Stimulated activated CD8-positive, alpha-beta memory T cell treated with anti-CD3 and anti-CD28 coated beads, Interleukin-4, amount 100 ng/mL, for 24 hours (primary cell): ENCODE measurements at places on chromosomes 5 and 9.

DNA sequence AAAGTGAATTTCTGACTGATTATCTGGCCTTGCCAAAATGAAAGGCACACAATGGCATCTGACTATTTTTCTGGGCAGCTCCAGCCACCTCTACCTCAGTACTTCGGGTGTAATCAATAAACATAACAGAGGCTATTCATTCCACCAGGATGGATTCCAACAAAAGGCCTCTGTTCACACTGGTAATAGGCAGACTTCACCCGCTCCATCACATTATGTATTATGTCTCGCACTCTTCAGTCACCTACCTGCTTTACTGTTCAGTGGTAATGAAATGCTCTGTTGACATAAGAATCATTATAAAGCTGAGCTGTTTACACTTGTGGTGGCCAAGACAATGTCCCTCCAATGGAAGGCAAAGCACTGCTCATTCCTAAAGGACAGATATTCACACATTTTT lies 1333.7 kb upstream of the WWC1 start:
- no peak for DNase-seq

- no peak for DNase-seq
These were observed 35.1 kb upstream of the NDFIP1 start for GRCh38 chr5:142073362-142073988.

DNA sequence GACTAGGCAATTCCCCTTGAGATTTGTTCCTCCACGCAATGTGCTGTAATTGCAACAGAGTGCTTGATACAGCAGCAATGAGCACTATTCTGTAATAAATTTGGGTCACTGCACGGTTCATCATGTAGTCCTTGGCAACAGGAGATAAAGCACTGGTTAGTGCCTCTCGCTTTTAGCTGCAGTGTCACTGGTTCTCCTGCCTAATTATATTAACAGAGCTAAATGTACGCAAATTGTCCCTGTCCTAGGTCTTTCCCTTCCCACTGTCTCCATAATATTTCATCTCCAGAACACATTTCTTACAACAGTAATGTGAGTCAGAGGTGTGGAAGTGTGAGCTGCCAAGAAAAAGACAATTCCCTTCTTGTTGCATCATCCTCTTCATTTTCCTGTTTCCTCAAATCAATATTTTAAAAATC lies 553.1 kb downstream of the ZNF608 start:
- no peak for DNase-seq

DNA sequence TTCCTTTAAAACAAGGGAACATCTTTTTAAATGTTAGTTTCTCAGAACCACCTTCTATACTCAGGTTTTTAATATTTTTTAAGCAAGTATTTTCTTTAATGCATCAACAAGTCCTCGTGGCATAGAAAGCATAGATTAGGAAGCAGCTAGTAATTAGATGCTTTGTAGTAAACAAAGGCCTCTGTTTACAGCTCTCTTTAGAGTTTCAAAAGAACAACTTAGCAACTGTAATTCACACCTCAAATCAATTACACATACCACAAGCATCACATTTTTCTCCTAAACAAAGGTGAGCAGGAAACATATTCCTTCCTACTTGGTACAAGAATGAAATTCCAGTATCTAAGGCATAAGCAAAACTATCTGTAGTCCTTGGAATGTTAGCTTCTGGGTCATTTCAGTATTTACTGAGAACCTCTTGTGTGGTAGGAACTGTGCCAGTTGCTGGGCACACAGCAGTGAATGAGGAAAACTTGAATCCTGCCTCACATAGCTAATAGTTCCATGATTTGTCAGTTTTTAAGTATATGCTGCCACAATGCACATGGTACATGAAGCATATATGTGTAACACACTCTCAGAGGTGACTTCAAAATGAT lies 249.1 kb downstream of the CEMIP2 start:
- DNase-seq, result no peak

- DNase-seq, result no peak
These were observed 95.7 kb upstream of the FAM120A start for GRCh38 chr9:93355827-93356226.

- DNase-seq, result peak; percentile 2
These were observed 1.1 kb upstream of the SSBP2 start for GRCh38 chr5:81751836-81752643.

DNA sequence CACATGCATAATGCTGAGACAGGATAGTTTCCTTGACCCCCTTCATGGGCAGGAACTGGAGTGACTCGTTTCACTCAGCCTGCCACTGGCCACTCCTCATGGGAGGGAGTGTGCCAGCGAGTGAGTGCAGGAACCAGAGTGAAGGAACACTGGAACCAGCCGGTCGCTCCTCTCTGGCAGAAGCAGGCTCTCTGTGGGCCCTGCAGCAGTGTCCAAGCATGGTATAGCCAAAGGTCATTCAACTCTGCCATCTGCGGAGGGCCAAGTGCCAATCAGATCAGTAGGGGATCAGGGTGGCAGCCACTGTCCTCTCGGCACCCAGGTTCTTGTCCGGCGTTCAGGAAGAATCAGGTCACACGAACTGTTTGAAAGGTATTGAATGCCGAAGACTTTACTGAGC lies 169.3 kb upstream of the PPP1R2B start:
- DNase-seq, result no peak

DNA sequence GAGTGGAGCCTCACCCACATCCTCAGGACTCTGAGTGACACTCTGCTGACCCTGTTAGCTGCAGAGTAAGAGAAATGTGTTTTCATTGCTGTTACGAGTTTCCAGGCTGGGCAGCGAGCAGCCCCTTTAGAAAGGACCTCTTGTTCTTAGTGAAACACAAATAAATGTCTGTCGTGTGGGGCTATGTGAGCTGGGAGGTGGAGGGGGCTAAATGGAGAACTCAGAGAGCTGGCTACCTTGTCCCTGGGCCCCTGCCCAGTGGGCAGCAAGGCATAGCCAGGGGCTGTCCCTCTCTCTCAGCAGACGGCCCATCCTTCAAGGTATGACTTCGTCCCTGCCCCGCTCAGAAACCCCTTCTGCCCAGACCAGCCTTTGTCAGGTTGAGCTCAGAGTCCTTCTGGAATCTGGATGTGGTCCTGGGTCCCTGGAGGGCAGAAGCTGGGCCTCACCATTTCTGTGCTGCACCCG lies 10.2 kb downstream of the DCANP1 start:
- no peak for DNase-seq

- DNase-seq, result no peak
These were observed 78.8 kb downstream of the GPR21 start for GRCh38 chr9:123112015-123112975.

GRCh38 chr5:175131432-175131831 lies 312.6 kb downstream of the DRD1 start:
- DNase-seq, result no peak

GRCh38 chr5:34656700-34657273 lies 659 bp downstream of the RAI14 start:
- DNase-seq, result no peak

- no peak for DNase-seq
These were observed 75.6 kb downstream of the PSMB7 start for GRCh38 chr9:124339603-124340146.

- no peak for DNase-seq
These were observed 19.7 kb downstream of the NEK6 start for GRCh38 chr9:124277420-124277819.

DNA sequence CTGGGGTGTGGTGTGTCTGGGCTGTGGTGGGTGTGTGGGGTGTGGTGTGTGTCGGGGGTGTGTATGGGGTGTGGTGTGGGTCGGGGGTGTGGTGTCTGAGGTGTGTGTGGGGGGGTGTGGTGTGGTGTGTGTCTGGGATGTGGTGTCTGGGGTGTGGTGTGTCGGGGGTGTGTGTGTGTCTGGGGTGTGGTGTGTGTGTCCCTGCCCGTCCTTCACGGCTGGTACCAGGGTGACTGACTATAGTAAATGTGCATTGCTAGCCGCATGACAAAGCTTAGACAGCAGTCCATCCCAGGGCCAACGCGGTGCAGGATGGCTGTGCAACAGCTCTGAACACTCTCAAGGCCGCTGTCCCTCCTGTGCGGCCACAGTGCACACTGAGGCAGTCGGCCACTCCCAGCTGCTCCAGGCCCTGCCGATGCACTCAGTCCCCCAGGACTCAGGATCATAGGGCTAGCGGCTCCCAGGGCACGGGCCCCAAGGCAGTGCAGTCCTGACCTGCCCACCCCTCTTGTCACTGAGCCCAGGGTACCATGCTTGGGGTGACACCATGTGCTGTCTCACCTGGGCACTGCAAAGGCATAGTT lies 54.0 kb downstream of the SECISBP2 start:
- DNase-seq, result no peak

DNA sequence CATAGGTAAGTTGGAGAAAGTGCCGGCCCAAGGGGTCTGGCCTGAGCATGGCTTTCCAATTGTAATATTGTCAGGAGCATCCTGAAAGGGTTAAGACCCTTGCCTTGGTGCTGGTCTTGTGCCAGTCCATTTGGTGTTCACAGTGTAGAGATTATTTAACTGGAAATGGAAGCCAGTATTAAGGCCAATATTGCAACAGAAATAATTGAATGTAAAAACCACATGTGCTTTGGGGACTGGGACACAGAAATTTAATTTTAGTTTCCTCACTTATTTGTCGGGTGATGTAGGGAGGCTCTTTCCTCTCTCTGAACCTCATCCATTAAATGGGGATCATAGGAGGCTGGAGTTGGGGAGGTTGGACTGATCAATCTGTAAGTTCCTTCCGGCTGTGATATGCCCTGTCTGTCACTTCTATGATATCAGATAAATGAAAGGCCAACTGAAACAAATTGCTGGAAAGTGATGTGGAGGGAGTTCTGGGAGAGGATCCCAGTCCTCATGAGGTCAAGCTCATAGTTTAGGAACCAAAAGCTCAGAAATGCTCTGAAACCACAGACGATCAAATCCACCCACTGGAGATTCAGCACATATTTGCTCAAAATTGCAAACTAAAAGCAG lies 54.8 kb upstream of the COL15A1 start:
- DNase-seq, result no peak

DNA sequence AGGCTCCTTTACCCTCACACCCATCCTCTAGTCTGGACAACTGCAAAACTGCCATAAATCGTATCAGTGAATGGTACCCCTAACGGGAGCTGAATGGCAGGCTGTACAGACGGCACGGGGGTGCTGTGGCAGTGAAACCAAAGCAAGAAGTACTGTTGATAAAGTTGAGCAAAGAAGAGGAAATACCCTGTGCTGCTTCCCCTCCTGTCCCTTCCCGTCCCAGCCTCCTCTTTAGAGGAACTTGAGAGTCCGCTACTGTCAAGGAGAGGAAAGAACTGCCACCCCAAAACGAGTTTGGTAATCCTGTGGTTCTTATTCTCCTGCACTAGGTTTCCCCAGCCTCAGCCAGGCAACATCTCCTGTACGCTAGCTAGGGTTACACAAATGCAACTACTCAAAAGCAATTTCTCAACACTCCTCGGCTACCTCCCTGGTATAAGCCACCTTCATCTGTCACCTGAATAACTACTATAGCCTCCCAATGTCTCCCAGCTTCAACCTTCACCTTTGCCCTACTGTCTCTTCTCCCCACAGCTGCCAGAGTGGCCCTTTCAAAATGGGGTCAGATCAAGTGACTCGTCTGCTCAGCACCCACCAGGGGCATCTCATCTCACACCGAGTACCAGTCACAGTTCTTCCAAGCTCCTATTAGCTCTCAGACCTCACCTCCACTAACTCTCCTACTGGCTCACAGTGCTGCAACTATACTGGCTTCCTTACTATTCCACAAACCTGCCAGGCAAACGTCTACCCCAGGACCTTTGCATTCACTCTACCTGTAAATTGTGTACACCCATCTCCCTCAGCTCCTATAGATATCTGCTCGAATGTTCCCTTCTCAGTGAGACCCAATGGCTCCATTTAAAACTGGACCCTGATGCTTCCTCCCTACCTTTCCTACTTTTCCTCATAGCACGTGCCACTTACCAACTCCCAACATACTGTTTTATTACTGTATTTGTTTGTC lies 4.1 kb downstream of the GLRX start:
- DNase-seq, result no peak

DNA sequence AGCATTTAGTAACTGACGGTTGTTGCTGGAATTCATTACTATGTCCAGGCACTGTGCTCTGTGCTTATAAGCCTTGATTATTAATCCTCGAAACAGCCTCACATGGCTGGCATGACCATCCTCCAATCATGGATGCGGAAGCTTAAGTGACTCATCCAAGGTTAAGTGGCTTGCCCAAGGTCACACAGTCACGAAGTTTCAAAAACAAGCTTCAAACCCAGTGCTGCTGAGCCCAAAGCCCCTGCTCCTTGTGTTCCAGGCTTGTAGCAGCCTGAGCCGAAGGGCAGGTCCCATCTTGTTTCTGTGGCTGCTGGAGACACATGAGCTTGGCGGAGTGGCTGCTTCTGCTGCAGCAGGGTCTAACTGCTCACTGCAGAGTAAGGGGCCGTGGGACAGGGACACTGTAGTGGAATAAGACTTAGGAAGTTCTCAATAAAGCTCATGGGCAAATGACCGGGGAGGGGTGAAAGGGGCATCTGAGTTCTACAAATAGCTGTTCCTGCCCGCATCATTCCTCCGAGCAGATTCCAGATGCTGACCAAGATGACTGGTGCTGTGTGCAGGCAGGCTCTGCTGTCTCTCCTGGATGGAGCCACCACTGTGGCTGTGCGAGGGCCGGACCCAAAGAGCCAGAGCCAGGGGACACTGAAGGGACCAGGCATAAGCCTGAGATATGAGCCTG lies 32.4 kb downstream of the WHRN start:
- DNase-seq, result no peak

DNA sequence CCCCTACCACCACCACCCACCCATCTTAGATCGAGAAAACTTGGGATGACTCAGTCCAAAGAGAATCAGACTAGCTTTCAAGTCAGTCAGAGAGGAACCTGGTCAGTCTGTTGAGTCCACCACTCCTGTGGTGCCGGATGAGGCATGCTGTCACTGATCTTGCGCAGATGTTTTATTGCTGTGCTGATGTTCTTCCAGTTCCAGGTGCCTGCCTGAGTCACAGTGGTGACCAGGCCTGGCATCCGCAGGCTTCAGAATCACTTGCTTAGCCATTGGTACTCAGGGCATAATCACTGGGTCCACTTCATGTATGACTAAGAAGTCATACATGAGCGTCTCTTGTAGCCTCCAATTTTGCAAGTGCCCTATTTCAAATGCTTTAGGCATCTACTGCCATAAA lies 114.1 kb downstream of the MUSK start:
- DNase-seq, result no peak

DNA sequence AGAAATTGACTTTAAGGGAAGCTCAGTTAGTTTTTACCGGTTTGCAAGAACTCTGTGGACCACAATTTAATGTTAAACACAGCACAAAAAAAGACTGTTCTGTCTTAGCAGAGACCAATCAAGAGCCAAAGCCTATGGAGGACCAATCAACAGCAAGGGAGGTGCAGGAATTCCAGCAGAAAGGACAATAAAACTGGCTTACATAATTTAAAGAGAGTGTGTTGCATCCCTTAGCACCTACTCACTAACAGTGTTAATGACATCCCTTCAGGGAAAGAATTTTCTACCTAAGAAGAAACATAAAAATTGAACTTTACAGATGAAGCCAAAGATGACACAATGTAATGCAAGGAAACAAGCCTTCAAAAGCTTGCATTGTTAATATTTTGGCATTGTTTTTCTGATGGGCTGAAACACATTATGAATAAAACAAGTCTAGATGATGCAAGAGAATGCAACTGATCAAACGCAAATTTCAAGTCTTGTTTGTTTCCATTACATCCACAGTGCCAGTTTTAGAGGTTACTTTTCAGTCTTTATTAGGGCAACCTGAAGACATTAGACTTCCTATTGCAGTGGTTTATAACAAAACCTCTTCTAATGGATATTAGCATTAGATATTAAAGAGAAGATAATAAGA lies 111.3 kb upstream of the FST start:
- no peak for DNase-seq
